ENCODE measurements at places on chromosomes 11 and 22. TPM values are rescaled to one million over a fixed set of nuclear protein-coding genes. Genes with fewer than 3 reads are reported as not detected.

RAD9A gene
- polyA plus RNA-seq, result 14.1 TPM

OR52H1 gene
- polyA plus RNA-seq, result not detected

OR51B5 gene
- not detected for polyA plus RNA-seq

CABP4 gene
- not detected for polyA plus RNA-seq

SCGB2A2 gene
- not detected for polyA plus RNA-seq

MSANTD4 gene
- 4.9 TPM for polyA plus RNA-seq

FGF19 gene
- not detected for polyA plus RNA-seq

ZNF215 gene
- 2.2 TPM for polyA plus RNA-seq

OR52A1 gene
- not detected for polyA plus RNA-seq

SPON1 gene
- polyA plus RNA-seq, result not detected

TRIM29 gene
- 211 TPM for polyA plus RNA-seq

GNG3 gene
- 0.06 TPM for polyA plus RNA-seq

DRD4 gene
- polyA plus RNA-seq, result 0.10 TPM

OSM gene
- polyA plus RNA-seq, result not detected

NPTXR gene
- 0.03 TPM for polyA plus RNA-seq

CRACR2B gene
- polyA plus RNA-seq, result 2.1 TPM

PNPLA5 gene
- 0.03 TPM for polyA plus RNA-seq

TPBGL gene
- not detected for polyA plus RNA-seq

MOGAT2 gene
- polyA plus RNA-seq, result not detected

BRSK2 gene
- 0.18 TPM for polyA plus RNA-seq

ANGPTL5 gene
- not detected for polyA plus RNA-seq

TSSK2 gene
- polyA plus RNA-seq, result not detected

EPS8L2 gene
- polyA plus RNA-seq, result 67.0 TPM

APOL5 gene
- not detected for polyA plus RNA-seq

KRTAP5-10 gene
- not detected for polyA plus RNA-seq

RTN4R gene
- 23.3 TPM for polyA plus RNA-seq

COMMD9 gene
- polyA plus RNA-seq, result 75.3 TPM

MS4A10 gene
- not detected for polyA plus RNA-seq

CRYAB gene
- polyA plus RNA-seq, result 1.0 TPM

CD151 gene
- polyA plus RNA-seq, result 547 TPM

OR51F2 gene
- polyA plus RNA-seq, result not detected

PDGFB gene
- 9.8 TPM for polyA plus RNA-seq

MPZL3 gene
- polyA plus RNA-seq, result 4.3 TPM

POU2AF2 gene
- not detected for polyA plus RNA-seq

CYP2D6 gene
- polyA plus RNA-seq, result 0.66 TPM

IGSF22 gene
- polyA plus RNA-seq, result 0.42 TPM

PATE2 gene
- polyA plus RNA-seq, result not detected

PVALB gene
- not detected for polyA plus RNA-seq

MS4A1 gene
- not detected for polyA plus RNA-seq

HTR3B gene
- polyA plus RNA-seq, result not detected
